ENCODE measurements at places on chromosomes 11 and 22.

DNA sequence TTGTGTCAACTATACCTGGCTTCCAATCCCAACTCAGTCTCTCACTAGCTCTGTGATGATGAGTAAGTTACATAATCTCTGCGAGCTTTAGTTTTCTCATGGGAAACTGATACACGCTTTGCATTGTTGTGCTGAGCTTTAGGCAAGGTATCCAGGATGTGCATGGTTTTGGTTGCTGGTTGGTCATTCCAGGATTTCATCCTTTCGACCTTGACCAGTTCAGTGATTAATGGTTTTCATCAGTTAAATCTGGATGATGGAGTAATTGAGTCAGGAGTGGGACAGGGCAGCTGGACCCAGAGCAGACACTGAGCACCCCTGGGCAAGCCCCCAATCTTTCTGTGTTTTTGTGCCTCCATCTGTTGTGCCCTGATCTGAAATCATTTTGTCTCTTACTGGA is 417.3 kb upstream of the CADM1 start:
- no peak for DNase-seq

GRCh38 chr22:28951969-28952521 is 68.7 kb downstream of the ZNRF3 start:
- DNase-seq = no peak

DNA sequence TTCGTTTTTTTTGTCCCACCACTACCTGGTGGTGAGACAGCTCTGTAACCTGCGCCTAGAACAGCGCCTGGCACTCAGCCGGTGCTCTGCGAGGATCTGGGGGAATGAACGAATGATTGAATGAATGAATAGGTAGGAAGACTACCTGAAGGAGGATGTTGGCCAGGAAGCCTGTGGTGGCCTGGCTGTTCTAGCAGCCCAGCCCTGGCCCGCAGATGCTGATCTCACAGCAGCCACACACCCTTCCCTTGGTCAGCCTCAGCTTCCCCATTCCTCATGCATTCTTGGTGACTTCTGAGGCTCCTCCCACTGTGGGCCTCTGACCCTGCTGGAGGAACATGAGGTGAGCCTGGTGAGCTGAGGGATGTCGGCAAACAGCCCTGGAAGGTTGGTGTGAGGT is 3.7 kb downstream of the TRPM5 start:
- no peak for DNase-seq

DNA sequence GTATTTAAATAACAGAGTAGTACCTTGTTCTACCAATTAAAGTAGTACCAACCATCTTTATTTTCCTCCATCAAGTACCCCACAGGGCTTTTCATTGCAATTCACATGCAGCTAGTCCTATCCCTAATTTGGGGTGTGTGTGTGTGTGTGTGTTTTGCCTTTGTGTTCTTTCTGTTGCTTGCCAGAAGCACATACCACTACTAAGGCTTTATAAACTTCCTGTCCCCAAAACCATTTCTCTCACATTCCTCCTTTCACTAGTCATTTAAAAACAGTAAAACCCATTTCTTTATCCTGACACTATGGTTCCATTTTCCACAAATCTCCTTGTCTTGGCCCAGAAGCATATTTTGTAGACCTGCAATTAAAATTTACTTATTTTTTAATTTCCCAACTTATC is 54.6 kb downstream of the SLC36A4 start:
- DNase-seq = no peak

GRCh38 chr11:134646561-134646960 is 234.5 kb upstream of the B3GAT1 start:
- DNase-seq = no peak

- no peak for DNase-seq
Measured at GRCh38 chr11:95592471-95592870, 197.1 kb downstream of the FAM76B start.

DNA sequence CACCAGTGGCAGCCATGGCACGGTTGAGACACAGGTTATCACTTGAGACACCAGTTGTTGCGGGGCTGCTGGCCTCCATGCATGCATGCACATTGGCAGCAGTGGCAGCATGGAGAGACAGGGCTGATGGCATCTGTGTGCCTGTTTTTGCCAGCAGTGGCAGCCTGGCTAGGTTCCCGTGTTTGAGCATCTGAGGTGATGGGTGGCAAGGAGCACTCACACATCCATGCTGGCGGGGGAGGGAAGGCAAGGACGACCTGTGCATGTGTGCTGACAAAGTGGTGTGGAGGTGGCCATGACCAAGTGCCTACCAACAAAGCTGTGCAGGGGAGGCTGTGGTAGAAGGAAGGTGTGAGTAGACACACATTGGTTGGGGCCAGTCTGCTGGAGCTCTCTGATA is 133.5 kb downstream of the CNTN5 start:
- DNase-seq = no peak

DNA sequence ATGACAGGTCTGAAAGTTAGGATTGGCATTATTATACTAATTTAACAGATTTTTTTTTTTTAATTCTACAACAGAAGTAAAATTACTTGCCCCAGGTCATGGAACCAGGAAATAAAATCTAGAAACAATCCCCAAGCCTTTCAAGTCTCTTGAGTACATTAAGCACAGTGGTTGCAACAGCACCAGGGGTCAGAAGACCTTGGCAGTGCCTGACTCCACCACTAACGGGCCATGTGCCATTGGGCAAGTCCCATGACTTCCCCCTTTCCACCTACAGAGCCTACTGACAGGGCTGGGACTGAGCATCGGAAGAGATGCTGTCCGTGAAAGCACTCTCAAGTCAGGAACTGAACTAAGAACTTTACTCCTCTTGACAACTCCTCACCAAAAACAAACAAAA is 98.6 kb upstream of the AKIP1 start:
- no peak for DNase-seq

DNA sequence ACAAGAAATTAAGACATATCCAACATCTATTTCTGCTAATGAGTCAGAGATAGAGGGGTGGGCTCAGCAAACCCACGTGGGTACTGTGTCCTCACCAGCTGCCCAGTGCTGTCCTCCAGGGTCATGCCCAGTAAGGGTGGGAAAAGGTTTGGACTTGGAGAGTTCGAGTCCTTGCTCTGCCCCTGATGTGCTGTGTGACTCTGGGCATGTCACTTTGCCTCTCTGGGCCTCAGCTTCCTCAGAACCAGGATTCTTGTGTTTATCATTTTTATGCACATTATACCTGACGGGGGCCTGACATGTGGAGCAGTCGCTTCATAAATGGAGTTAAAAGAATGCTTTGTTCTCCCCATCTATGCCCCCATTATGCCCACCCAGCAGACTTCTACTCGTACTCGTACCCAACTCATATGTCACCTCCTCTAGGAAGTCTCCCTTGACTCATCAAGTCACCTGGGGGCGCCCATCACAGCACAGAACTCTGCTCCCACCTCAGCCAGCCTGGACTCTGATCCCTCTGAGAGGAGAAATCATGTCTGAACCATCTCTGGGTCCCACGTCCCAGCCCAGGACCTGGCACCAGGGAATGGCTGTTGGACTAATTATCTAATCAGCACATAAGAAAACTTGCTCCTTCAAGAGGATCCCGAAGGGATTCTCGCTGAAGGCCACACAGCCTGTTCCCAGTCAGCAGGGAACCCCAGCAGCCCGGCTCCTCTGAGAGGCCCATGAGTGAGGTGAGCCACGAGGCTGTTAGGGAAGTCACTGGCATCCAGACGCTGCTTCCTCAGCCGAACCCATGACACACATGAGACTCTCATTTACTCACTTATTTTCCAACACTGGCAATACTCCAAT is 38.7 kb upstream of the TSKU start:
- no peak for DNase-seq

DNA sequence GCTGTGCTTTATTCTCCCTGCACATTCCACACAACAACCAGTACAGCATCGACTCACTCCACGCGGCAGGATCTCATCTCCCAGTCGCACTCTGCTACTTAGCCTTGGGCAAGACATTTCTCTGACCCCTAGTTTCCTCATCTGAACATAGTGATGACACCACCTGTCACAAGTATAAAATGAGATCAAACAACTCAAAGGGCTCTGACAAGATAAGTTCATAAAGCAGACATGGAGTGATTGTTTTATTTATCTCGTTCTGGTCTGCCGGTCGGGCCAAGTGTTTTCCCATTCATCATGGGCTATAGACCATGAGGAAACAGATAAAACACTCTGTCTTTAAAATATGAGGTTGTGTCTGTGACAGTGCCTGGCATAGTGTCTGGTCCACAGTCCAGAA is 35.0 kb downstream of the DSCAML1 start:
- no peak for DNase-seq

DNA sequence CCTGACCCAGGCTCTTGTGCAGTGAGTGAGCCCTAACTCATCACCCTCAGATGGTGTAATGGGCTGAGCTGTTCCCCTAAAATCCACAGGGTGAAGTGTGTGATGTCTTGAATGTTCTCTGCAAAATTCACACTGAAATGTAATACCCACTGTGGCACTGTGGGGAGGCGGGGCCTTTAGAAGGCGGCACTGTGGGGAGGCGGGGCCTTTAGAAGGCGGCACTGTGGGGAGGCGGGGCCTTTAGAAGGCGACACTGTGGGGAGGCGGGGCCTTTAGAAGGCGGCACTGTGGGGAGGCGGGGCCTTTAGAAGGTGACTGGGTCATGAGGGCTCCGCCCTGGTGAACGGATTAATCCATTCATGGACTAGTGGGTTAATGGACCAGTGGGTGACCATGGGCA is 33.0 kb downstream of the CHID1 start:
- no peak for DNase-seq

GRCh38 chr11:34149274-34149673 is 43.8 kb downstream of the NAT10 start:
- DNase-seq = no peak

- peak; percentile 75 for DNase-seq
Measured at GRCh38 chr11:75490221-75491181, 35.2 kb downstream of the GDPD5 start.

DNA sequence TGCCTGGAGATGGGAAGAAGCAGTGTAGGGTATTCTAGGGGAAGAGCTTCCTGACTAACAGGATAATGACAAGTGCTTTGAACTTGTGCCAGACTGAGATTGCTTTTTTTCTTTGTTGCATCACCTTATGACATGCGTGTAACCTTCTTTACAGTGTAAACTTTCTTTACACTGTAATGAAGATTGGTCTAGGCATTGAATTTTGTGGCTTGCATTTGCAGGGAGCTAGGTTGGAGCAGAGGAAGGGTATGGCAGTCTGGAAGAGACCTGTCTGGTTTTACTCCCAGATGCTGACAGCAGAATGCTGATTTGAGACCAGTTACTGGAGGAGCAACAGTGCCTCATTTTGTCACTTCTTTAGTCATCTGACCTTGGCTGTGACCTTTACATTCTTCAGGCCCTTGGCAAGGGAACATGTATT is 5.6 kb downstream of the DDB2 start:
- peak; percentile 40 for DNase-seq

DNA sequence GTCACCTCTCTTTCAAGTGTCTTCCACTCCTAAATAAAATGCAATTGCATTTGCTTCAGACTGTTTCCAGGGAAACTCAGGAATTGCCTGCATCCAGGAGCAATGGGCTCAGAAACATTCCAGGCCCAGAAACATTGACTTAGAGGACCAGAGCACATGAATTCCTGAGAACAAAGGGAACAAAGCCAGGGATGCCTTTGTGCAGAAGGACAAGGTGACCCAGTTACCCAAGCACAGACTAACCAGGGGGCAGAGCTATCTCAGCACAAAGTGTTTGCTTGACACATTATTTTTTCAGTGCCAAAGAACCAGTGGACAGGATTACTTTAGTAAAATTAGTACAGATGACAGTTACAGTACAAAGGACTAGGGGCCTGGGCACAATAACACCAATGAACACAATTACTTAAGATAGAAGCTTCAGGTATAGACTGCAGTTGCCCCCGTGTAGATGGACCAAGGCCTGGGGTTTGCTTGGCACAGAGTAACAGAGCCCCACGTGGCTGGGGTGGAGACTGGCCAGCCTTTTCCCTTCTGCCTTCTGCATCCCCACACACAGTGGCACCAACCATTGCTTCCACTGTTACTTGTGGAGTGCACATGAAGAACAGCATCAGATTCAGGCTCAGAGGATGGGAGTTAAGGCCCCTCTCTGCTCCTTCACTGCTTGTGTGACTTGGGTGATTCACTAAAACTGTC is 500.8 kb downstream of the INSC start:
- DNase-seq = no peak

GRCh38 chr11:64679846-64680245 is 43.2 kb downstream of the NRXN2 start:
- DNase-seq = no peak

DNA sequence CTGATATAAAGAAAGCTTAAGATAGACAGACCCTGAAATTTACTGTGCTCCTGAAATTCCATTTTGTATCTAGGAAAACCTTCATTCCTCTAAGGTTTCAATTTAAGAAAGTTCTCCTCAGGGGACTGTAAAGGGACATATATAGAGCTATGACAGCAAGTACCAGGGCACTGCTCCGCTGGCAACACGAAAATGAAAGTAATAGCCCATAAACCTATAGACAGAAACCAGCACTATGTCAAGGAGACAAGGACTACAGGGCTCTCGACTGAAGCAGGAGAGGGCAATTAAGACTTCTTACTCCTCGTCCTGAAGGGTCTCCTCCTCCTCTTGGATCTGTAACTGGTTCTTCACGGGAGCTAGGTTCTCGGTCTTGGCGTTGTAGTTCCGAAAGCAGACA is 6.9 kb downstream of the FEZ1 start:
- no peak for DNase-seq

DNA sequence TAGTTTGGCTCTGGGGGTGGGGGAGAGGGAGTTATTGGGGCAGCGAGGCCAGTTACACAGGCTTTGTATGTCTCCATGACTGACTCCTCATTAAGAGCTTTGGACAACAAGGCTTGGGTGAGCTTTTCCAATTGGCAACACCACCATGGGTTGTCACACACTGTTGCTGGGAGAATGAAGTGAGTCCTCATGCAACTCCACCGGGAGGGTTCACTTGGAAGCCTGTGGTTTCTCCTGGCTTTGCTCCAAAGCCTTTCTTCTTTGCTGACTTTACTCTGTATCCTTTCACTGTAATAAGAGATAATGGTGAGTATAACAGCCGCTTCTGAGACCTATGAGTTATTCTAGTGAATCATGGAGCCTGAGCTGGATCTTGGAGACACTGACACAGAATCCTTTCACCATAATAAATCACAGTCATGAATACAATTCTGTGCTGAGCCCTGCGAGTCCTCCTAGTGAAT is 24.9 kb downstream of the EIF3F start:
- peak; percentile 48 for DNase-seq

- peak; percentile 54 for DNase-seq
Measured at GRCh38 chr22:17576470-17576869, 13.2 kb downstream of the SLC25A18 start.

All from HTR-8/SVneo (cell line).